ENCODE measurements at places on chromosomes 3 and 15.
A peak's percentile ranks its signal among the peaks of the same experiment; 100 is the strongest.

- peak; percentile 91 for DNase-seq
- no peaks in the 10 kb centered on the region for H3K36me3 ChIP-seq
- peak overlapping the region; percentile 92 for H3K4me3 ChIP-seq
These were observed 601 bp downstream of the ACTL6A start for GRCh38 chr3:179563271-179563783.

- no peaks in the 10 kb centered on the region for H3K4me1 ChIP-seq
- H3K36me3 ChIP-seq = no peaks in the 10 kb centered on the region
- no peaks in the 10 kb centered on the region for H3K27me3 ChIP-seq
- DNase-seq = no peak
These were observed 130.6 kb upstream of the STT3B start for GRCh38 chr3:31402117-31402516.

DNA sequence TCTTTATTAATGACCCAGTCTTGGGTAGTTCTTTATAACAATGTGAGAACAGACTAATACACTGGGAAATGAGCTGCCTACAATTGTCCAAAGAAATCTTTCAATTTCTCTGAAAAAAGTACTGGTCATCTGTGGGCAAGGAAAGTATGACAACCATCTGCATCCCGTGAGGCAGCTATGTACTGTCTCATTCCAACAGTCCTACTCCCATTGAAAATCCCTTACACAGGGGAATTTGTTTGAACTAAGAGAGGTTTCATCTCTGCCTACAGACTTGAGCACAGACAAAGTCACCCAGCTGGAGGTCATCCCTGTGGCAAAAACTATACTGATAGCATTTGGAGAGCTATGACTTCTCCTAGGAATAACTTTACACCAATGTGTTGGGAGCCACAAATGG, 27.1 kb downstream of the SHC4 start:
- H3K4me3 ChIP-seq = no peak overlapping the region
- no peaks in the 10 kb centered on the region for H3K36me3 ChIP-seq
- H3K4me1 ChIP-seq = no peaks in the 10 kb centered on the region
- H3K27me3 ChIP-seq = no peaks in the 10 kb centered on the region
- no peak overlapping the region for H3K27ac ChIP-seq

DNA sequence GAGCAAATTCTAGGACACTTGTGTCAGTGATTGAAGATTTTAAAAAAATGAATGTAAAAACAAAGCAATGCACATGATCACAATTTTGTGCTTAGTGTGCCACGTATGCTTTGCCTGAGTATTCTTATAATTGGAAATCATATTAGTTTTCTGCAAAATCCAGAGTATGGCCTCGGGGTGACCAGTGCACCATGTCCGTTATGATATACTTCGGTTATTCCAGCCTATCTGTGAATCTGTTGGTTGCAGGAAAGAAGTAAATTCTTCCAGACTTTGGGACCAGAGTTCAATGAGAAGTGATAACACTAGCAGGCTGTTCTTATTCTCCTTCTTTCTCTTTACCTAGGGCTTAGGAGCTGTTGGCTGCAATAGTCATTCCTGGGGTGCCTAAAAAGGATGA, 152.0 kb upstream of the TMC3 start:
- no peak overlapping the region for H3K4me3 ChIP-seq
- H3K27me3 ChIP-seq = no peaks in the 10 kb centered on the region
- H3K27ac ChIP-seq = no peak overlapping the region

GRCh38 chr3:132344666-132345280, 27.6 kb downstream of the ACP3 start:
- no peaks in the 10 kb centered on the region for H3K4me1 ChIP-seq
- no peaks in the 10 kb centered on the region for H3K27me3 ChIP-seq
- H3K4me3 ChIP-seq = no peak overlapping the region

GRCh38 chr3:117997201-117998049, 1037.2 kb downstream of the IGSF11 start:
- H3K4me3 ChIP-seq = peak overlapping the region; percentile 50
- H3K36me3 ChIP-seq = no peaks in the 10 kb centered on the region
- peak; percentile 84 for DNase-seq
- H3K4me1 ChIP-seq = peaks cover 8% of the 10 kb centered on the region
- H3K27ac ChIP-seq = peak overlapping the region; percentile 28

All from upper lobe of left lung (tissue), 6 donors.